ENCODE measurements at places on chromosomes 5 and 9.

GRCh38 chr5:1967736-1968135 is 85.0 kb upstream of the IRX4 start:
- no peak for DNase-seq

GRCh38 chr5:16805486-16805885 is 130.6 kb downstream of the MYO10 start:
- no peak for DNase-seq

- no peak for DNase-seq
Observed at GRCh38 chr9:107491081-107492053, 1.8 kb upstream of the KLF4 start.

- DNase-seq: no peak
Observed at GRCh38 chr5:1316588-1317340, 21.9 kb upstream of the TERT start.

DNA sequence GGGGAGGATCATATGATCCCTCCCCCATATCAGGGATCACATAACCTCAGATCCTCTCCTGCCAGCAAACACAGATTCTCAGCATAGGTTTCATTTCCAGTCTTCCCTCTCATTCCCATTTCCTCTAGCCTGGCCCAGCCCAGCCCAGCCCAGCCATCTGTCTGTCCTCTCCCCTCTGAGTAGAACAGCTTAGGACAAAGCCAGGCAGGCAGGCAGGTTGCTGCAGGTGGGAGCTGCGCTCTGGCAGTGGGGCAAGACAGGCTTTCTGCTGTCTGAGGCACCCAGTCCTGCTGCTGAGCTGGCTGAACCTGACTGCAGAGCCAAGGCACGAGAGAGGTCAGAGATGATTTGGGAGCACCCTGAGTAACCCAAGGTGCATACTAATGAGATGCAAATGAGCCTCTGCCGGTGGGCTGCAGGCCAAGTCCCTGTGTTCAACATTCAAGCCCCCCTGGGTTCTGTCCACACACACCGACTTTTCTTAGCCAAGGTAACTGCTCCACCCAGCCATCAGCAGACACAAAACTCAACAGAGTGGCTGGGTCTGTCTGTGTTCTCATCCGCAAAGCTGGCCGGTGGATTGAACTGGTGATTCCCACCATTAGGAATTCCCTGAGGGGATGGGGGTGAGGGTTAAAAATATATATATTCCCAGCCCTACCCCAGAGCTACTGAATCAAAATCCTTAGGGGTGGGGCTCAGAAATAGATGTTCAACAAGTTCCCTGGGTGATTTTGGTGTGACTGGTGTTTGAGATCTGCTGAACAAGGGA is 9.1 kb downstream of the FAT2 start:
- no peak for DNase-seq
